Activated effector memory CD4-positive, alpha-beta T cell treated with anti-CD3 and anti-CD28 coated beads, Interleukin-2, amount 50 U/mL, for 16 hours (primary cell): ENCODE measurements at places on chromosomes 3 and 15.

DNA sequence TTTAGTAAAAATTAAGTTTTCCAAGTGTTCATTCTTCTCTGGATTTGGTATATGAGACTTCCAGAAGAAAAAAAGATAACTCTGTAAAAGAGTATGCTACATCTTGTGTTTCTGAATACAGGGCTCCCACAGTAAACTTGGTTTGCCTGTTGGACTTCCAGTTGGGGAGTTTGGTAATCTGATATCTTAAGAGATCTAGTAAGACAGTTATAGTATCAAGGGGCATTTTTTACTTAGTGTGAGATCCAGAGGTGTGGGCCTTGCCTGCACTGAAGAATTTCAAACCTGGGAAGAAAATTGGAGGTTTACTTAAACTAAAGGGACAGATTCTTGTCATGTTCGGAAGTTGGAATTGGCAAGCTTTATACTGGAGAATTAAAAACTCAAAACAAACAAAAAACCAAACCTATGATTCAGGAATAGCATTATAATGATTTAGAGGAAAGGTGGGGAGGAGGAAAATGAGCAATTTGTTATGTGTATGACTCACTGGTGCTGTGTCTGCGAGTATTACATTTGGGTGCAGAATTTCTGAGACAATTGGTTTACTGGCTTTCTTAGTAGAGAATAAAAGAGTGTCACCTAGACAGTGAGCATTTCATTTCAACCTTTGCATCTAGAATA is 58.9 kb upstream of the ULK4 start:
- no peak for DNase-seq

- no peak for DNase-seq
These were observed 176.4 kb downstream of the APBA2 start for GRCh38 chr15:29062179-29062591.

GRCh38 chr3:141863491-141863890 is 13.0 kb upstream of the ATP1B3 start:
- no peak for DNase-seq

GRCh38 chr3:72244396-72244795 is 459.4 kb upstream of the PROK2 start:
- DNase-seq: no peak

GRCh38 chr3:79461129-79461792 is 306.5 kb downstream of the ROBO1 start:
- no peak for DNase-seq

GRCh38 chr3:59456852-59457485 is 407.1 kb upstream of the CFAP20DC start:
- no peak for DNase-seq

DNA sequence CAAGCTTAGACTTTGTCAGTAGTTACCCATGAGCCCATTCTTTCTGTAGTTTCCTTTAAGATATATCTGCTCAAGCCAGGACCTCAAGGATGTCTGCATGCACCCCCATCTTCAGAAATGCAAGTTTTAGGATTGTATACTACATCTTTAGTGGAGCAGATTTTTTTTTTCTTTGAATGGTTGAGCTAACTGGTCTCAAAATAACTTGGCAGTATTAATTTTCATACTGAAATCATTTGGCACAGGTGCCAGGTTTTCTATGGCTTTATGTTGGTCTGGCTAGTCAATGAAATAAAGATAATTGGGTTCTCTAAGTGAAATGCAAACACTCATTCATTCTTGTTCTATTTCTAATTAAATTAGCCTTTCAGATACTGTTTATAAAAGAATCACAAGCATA is 108.9 kb downstream of the ATG7 start:
- no peak for DNase-seq

GRCh38 chr3:151367448-151367847 is 17.1 kb downstream of the P2RY12 start:
- DNase-seq: no peak

DNA sequence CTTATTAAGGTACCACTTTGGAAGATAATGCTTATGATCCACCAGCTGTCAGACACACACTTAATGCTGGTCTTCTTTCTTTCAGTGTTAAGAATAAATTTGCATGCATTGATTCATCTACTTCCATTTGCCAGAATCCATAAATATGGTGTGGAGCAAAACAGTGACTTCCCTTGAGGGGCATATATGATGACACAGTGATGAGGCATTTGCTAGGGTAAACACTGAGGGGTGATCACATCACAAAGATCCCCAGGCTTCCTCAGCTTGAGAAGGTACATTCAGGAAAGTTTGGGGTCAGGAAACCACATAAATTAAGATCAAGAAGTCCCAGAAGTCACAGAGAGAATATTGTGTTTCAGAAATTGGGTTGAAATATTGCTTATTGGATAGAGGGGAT is 9.9 kb upstream of the ZBED2 start:
- DNase-seq: no peak

DNA sequence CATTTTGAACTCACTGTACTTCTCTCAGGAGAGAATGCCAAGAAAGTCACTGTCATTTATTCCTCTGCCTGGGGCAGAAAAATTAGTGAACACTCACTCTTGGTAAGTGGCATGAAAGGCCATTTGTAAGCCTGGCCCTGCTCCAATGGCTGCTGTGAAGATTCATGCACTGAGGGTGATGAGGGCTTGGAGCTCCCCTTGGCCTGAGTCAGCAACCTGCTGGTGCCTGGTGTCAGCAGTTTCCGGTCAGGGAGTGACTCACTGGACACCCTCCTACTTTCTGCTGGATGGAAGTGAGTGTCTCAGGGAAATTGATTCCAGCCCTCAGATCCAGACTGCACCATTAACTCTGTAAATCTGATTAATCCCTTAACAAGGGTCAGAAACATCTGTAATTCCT is 37.6 kb downstream of the TRA2B start:
- DNase-seq: no peak

- DNase-seq: no peak
These were observed 212.0 kb upstream of the TLE3 start for GRCh38 chr15:70309716-70310115.

DNA sequence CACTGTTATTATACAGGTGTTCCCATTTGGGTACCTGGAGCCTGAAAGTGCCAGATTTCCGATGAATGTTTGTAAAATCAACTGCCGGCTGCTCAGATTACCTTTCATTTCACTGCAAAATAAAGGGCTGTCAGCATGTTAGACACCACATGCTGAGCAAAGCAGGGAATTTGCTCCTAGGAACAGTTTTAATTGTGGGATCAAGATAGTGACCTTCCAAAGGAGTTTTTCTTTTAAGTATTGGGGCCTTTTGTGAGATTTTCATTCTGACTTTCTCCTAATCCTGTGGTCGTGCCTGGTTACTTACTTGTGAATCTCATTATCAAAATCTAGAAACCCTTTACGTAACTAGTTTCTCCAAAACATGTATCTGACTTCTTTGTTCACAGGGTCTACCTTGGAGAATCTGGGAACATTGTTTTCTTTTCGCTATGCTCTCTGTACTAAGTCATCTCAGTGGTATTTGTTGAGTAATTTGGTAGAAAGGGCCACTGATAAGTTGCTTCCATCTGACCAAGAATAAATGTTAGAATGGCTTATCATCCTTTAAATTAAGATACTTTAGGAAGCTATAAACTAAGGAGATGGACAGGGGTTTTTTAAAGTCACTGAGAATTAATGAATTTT is 40.8 kb upstream of the LRTM1 start:
- no peak for DNase-seq

GRCh38 chr3:52707585-52707984 is 1.7 kb downstream of the SPCS1 start:
- no peak for DNase-seq

- no peak for DNase-seq
These were observed 397.7 kb upstream of the EPHA6 start for GRCh38 chr3:96416549-96417255.

DNA sequence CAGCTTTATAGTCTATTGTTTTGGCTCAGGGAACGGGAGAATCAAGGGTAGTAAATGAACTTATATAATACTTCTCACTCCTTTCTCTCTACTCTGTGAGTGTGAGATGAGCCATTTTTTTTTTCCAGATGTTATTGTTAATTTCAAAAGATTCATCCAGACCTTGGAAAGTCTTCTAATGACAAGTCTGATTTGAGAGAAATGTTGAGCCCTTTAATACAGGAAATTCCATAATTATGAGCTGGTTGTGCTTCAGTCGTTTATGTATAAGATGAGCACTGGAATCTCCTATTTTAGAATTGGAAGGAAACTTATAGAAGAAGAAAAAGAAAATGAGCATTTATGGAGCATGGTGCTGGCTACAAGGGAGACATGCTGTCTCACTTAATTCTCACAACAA is 92.0 kb downstream of the FBN1 start:
- DNase-seq: no peak

GRCh38 chr3:186986816-186987215 is 56.5 kb downstream of the ST6GAL1 start:
- DNase-seq: no peak

DNA sequence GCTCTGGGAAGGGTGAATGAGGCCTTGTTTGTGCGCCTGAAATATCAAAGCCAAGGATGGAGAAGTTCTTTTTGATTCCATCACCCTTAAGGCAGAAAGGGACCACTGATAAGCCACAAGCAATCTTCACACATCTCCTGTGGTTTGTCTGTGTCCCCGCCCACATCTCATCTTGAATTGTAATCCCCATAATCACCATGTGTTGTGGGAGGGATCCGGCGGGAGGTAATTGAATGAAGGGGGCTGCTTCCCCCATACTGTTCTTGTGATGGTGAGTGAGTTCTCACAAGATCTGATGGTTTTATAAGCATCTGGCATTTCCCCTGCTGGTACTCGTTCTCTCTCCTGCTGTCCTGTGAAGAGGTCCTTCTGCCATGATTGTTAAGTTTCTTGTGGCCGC is 329.6 kb upstream of the RGMA start:
- no peak for DNase-seq

DNA sequence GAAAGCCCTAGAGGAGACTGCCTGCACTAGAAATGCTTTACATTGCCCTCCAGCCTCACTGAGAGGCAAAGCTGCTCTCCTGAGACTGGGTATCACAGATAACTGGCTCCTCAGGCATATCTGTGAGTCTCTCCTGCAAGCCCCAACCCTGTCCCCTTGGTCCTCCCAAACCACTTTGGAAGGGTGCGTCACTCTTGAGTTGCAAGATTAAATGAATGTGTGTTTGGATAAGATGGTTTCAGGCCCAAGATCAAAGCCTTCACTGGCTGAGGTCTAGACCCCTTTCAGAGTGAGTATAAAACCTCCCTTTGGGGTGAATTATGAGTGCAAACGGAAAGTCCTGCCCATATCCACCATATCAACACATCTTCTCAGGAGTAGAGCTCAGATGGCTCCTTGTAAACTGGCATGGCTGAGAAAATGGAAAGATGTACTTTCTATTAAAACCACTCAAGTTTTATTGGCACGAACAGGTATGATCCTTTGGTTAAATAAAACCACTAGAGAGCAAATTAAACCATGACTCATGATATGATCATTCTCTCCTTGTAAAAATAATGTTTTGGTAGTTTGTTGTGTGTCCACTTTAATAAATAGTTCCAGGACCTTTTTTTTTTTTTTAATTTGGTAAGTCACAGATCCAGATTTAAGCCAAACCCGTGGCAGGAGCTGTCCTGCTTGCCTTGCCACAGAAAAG is 164.0 kb downstream of the CHST2 start:
- DNase-seq: no peak

- DNase-seq: no peak
These were observed 5.8 kb downstream of the TLE3 start for GRCh38 chr15:70091726-70092463.

DNA sequence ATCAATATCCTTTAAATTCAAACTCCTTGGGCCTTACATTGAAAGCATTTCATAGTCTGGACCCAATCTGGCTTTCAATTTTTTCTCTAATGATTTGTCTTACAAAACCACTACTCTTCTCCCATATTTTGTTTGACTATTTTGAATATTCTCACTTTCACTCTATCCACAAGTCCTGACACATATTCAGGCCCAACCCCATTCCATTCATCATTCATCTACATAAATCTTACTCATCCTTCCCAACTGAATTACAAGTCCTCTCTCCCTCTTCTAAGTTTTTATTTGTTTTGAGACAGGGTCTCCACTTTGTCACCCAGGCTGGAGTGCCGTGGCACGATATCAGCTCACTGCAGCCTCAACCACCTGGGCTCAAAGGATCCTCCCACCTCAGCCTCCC is 43.6 kb downstream of the TOP2B start:
- no peak for DNase-seq

DNA sequence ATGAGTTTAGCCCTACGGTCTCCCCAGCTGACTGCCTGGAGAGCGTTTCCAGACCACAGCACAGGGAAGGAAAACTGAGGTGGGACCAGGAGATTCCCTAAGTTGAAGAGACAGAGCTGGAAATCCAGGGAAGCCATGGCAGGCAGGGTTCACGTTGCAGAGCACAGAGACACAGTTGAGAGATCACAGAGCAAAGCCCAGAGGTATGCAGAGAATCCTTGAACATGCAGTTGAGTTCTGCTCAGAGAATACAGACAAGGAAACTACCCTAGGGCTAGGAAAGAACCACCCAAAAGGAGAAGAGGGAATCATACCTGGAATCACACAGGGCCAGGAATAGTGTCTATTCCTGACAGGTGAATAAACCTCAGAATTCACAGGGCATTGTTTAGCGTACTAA is 14.3 kb downstream of the SLC28A1 start:
- DNase-seq: no peak

DNA sequence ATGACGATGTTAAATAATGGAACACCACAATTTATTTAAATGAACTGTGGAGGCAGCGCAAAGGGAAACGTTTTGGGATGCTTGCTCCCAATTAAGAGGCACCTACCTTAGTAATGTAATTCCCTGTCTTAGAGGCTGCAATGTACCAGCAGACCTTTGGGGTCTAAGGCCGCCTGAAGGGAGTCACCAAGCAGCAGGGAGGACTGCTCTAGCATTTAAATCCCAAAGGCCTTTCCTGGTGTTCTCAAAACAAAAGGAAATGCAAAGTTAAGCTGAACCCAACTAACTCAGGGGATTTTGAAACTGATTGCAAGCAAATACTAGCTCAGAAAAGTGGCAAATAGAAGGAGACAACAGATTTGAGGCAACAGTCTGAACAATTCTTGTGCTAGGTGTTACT is 510.8 kb downstream of the GABRG3 start:
- DNase-seq: no peak

GRCh38 chr3:124455891-124456290 is 274.4 kb upstream of the UMPS start:
- no peak for DNase-seq

- DNase-seq: no peak
These were observed 40.2 kb downstream of the GPR156 start for GRCh38 chr3:120244834-120245225.

GRCh38 chr3:98027085-98027446 is 8.0 kb downstream of the GABRR3 start:
- no peak for DNase-seq

- DNase-seq: no peak
These were observed 6.7 kb upstream of the SLC12A8 start for GRCh38 chr3:125219261-125219701.

DNA sequence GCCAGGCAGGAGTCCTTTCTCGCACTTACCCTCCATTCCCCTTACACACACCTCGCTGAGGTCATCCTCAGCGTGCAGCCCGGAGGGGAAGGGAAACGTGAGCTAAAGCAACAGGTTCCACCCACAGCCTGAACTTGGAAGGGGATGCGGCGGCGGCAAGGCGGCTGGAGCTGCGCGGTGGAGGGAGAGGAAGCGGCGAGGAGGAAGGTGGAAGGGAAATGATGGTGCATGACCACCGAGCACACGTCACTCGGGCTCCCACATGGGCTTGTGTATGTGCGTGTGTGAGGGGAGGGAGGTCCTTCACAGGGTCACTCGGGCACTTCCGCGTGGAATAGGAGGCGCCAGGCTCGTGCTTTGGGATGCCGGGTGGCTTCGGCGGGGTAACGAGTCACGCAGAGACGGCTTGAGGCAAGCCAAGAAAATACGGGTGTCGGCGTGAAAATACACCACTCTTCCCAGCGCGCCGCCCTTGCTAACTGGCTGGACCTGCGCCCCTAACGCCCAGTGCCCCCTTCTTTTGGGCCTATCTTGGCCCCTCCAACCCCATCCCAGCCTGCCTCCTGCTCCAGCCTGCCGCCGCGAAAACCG is 225.5 kb upstream of the IL12A start:
- no peak for DNase-seq
